NB4 (cell line): ENCODE measurements at places on chromosomes 6 and 20.

GRCh38 chr6:81085431-81085790 is 667.1 kb downstream of the TENT5A start:
- DNase-seq = no peak

- DNase-seq = no peak
Observed at GRCh38 chr6:38604700-38605099, 35.0 kb downstream of the BTBD9 start.

DNA sequence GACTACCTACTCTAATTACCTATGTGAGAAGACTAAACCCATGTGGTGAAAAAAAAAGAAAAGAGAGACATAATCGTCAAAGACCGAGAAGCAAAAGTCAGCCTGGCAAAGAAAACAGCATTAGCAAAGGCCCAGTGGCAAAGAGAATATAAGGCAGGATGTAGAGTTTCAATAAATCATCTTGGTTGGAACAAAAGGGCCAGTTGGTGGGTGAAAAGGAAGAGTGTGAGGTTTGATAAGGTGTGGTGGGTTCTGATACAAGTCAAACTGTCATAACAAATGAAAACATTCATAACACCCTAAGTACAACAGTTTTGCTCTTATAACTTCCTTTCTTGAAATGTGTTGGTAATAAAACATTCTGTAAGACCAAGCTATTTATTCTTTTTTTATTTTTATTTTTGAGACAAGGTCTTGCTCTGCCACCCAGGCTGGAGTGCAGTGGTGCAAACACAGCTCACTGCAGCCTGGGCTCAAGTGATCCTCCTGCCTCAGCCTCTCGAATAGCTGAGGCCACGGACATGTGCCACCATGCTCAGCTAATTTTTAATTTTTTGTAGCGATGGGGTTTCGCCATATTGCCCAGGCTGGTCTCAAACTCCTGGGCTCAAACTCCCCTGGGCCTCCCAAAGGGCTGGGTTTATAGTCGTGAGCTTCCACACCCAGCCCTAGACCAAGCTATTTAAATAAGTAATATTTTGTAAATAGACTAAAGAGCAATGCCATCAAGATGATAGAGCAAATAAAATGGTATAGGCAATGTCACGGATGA is 18.9 kb upstream of the GTF3C6 start:
- no peak for DNase-seq

DNA sequence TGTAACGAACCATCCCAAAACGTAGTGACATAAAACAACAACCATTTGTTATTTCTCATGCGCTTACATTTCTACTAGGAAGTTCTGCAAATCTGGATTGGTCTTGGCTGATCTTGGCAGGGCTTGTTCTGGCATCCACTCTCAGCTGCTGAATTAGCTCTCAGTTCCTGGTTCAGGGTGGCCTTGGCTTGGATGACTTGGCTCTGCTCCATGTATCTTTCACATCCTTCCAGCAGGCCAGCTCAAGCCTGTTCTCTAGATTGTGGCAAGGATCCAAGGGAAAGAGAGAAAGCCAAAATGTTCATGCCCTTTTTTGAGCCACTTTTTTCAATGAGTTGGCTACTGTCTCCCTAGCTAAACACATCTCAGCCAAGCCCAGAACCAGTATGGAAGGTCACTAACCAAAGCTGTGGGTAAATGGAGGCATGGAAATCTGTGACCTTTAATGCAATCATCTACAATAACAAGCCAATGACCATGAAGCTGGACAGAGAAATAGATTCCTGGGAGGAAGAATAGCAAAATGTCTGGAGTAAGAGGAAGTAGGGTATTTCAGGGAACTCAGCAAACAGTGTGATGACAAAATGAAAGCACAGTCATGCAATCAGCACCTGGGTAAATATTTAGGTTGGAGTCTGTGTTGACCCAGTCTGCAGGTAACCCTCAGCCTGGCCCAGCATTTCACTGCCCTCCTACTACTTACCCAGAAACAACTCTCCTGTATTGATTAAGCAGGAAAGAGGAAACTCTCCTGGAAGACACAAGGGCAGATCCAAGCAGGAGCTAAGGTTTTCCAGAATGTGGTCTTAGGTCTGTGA is 32.7 kb upstream of the SNAP25 start:
- no peak for DNase-seq

GRCh38 chr6:45746046-45746445 is 269.6 kb downstream of the CLIC5 start:
- DNase-seq = no peak

- no peak for DNase-seq
Observed at GRCh38 chr20:15439551-15439950, 1102.1 kb upstream of the FLRT3 start.

DNA sequence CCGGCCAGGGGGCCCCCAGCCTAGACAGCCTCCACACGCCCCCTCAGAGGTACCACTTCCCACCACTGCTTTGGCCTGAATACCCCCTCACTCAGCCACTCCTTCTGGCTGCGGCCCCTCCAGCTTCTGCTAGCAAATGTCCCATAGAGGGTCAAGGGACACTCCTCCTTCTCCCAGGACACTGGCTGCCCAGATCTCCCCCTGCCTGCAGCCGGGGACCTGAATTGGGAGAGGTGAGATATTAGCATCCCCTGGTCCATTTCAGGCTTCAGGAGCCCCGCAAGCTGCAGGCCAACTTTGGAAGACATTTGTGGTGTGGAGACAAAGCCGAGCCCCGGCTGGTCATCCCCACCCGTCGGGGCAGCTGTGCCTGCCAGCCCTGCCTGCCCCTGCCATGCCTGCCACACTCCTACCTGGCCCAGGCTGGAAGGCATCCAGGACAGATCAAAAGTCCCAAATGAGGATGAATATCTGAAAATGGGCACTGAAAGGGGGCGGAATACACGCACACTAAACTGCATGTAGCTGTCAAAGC is 32.5 kb upstream of the FOXC1 start:
- DNase-seq = no peak

GRCh38 chr6:14217728-14218518 is 100.4 kb downstream of the CD83 start:
- no peak for DNase-seq

GRCh38 chr20:3283222-3283820 is 44.3 kb upstream of the SLC4A11 start:
- no peak for DNase-seq
